ENCODE measurements at places on chromosomes 12 and 14.

DNA sequence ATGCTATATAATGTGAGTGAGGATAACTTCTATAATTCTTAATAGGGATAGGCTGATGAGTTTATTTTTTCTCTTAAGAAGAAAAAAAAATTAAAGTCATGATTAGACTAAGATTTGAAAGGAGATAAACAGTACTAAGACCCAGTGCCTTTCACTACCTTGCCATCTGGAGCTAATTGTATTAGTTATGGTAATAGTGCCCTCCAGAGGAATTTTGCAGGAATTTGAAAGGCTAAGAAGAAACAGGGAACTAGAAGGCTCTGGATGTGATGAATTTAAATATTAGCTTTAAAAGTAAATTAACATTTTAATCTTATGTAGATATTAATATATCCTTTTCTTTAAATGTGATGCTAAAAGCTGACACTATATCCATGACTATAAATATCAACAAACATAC, 36.6 kb upstream of the PIK3C2G start:
- no peak for DNase-seq

- no peak for DNase-seq
These were observed 49.9 kb downstream of the PPP2R5E start for GRCh38 chr14:63493246-63493645.

GRCh38 chr14:30005114-30005808, 77.6 kb upstream of the PRKD1 start:
- no peak for DNase-seq

DNA sequence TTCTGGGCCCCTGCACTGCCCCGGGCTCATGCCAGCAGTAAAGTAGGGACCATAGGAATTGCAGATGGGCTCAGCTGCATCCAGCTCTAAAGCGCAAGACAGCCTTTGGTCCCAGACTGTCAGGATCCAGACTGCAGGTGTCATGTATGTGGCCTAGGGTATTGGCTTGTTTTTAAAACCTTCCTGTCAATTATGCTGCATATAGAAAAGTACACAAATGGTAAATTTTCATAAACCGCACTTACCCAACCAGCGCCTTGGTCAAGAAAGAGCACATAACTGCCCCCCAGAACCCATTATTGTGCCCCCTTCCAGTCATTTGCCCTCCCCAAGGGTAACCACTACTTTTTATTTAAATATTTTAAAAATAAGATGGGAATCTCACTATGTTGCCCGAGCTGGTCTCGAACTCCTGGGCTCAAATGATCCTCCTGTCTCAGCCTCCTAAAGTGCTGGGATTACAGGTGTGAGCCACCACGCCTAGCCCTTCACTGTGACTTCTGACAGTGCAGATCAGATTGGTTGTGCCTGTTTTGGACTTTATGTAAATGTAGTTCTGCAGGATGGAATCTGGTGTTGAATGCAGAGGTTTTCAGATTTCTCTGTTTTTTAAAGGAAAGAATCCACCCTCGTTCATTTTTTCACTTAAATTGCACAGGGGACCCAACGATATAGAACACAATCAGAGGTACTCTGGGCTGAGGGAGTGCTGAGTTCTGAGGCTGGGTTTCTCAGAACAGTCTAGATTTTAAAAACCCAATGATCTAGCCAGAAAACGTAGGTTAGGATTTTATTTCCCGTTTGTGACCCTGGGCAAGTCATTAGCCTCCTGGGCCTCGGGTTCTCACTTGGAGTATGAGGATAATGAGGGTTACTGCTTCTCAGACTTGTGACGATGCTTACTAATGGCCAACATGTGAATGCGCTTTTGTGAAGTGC, 6.7 kb downstream of the NR4A1 start:
- DNase-seq = no peak

DNA sequence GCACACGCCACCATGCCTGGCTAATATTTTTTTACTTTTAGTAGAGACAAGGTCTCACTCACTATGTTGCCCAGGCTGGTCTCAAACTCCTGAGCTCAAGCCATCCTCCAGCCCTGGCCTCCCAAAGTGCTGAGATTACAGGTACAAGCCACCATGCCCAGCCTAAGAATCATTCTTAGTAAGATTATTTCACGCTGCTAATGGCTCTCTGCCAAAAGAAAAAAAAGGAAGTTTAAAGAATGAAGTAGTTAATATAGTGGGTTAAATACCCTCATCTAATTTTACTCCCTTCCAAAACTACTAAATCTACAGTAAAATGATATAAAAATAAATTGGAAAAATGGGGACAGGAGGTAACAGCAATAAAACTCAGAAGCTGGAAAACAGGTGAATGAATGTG, 2.6 kb downstream of the ETFRF1 start:
- DNase-seq = no peak

GRCh38 chr12:63790608-63790945, 10.9 kb downstream of the RXYLT1 start:
- DNase-seq = no peak

- DNase-seq = peak; percentile 76
These were observed 1.4 kb upstream of the KCNK13 start for GRCh38 chr14:90060312-90060964.

DNA sequence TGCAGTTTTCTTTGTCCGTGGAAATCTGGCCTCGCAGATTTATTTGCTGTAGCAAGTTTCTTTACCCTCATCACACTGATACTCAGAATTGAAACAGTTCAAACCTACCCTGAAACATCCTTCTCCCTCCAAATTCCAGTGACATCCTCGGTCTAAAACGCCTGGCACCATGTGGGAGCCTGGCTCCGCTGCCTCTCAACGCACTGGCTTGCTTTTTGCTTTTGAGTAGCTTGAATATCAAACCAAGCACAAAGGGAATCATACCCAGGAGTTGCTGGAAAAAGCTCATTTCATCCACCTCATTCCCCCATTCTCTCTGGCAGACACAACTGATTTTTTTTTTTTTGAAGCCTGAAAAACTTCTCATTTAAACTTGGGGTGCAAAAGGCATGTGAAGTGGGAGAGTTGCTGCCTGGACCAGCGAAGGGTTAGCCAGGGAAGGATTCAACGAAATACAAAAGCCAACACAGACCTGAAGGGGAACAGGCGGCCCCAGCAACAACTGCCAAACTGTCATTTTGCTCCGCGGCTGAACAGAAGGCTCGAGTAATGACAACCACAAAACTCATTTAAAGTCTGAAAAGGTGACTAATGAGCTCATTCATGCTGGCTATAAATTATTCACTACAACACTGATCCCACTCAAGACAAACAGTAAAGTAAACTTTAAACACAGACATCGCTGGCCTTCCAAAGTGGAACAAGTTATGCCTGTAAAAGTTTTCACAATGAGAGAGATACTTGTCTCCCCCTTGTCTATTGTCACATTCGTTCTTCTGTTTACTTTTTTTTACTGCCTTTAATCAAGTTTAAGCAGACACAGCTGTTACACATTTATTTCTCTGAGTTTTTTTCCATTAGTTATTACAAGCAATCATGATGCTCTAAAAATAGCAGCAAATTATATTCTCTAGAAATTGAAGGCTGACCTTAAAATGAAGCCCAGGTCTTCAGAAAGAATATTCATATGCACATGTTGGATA, 12.5 kb upstream of the FOXN3 start:
- no peak for DNase-seq

GRCh38 chr14:100547633-100548294, 39.5 kb downstream of the BEGAIN start:
- peak; percentile 67 for DNase-seq

DNA sequence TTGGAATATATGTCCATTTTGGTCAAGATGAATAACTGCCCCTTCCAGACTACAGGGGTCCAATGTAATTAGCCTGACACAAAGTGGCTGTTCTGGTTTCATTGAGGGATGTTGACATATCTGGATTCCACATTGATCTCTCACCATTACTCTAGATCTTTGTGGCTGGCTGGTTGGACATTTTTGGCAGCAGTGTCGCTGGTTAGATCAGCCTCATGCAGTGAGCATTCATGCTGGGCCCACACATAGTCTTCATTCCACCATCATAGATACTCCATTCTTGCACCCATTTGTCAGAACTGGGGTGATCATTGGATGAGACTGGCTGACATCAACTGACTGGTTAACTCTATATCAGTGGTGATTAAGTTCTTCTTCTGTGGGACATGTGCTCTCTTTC, 74.4 kb downstream of the MGST1 start:
- DNase-seq = no peak
